GM04503 (cell line): ENCODE measurements at places on chromosomes 6 and 20.

DNA sequence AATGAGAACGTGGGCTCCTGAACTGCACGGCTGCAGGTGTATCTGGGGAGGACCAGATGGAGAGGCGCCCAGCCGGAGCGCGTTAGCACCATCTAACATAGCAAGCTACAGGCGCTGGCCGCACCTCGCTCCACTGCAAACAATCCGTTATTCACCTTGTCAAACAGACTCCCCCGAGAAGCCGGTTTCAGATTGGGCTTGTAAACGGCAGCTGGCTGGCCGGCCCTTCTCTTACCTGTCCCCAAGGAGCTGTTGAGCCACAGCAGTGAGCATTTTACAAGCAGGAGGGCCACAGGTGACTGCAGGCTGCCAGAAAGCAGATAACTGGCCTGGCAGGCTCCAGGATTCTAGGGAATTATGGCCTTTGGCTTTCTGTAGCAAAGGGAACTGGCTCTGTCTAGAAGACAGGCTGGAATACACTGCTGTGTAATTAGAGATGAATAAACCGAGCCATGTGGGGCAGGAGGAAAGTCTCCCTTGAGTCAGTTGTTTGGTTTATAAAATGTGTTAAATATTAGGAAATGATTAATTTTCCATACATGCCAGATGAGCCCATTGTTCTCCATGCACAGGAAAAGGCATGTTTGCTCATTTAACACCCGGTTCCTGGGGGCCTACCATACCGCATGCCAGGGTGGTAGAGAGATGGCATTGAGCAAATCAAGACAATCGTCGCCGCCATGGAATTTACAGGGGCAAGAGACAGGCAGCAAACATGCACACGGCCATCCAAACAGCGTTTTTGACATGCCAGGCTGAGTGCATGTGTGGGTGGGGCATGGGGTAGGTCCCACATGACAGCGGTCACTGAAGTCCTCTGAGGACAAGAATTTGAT is 159.3 kb downstream of the NFATC2 start:
- no peak for DNase-seq

DNA sequence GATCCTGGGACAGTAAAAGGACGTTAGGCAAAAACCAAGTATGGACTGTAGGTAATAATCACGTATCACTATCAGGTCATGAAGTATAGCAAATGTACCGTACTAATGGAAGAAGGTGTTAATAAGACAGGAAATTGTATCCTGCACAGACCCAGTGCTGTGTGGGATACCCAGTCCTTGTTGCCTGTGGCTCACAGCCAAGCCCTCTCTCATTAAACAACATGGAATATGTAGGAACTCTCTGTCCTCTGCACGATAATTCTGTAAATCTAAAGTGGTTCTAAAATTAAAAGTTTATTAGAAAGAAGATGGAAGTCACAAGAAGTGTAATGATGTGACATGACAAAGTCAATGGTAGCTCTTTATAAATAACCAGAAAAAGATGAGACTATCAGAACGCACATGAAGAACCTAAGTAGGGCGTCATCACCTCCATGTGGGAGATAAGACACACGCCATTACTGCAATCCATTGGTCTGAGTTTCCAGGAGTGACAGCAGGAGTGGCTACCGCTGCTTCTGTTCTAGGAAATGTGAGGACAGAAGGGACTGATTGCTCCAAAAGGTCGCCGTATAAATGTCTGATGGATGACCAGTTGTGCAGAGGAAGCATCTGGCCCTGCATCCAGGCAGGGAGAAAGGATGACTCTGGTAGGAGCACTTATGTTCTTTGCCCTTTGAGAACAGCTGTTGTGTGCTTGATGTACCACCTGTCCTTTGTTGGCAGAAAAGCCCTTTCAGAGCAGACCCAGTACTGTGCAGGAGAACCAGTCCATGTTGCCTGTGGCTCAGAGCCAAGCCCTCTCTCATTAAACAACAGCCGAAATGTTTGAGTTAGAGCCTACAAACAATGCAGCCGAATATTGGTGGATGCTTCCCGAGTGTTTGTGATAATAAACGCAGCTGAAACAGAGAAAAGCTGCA is 125.6 kb downstream of the FIG4 start:
- DNase-seq, result no peak

DNA sequence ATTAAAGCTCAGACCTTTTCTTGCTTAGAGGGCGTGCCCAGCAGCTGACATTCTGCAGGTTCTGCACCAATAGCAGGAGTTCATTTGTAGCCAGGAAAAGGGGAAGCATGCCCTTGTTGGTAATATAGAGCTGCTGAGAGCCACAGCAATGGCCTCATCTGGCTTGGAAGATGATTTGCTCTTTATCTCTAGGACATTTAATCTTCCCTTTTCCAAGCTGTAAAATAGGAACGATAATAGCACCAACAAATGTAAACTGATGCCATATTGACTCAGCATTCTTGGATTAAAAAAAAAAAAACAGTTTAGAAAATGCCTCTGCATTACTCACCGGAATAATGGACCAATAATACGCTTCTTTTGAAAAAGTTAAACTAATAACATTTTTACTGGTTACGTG is 93.4 kb upstream of the SLC2A12 start:
- DNase-seq, result no peak

DNA sequence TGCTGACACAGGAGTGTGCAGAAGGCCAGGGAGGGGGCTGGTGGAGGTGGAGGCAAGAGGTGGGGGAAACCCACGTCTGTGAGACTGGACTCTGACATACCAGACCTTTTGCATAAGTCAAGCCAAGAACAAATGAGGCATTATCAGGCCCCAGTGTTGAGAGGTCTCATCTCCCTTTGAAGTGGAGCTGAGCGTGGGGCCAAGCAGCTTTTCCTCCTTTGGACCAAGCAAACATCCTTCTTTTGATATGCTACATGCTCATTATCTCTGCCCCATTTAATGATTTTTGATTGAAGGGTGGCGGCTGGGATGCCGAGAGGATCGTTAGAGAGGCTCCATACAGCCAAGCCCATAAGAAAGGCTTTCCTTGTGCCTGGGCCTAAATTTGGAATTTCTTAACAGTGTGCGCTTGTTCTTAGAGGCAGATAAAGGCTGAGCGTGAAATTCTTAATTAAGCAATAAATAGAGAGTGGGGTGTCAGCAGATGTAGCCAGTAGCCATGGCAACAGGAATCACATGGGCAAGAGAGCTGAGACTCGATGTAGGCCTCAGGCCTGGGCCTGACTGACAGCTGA is 244.5 kb downstream of the PKHD1 start:
- no peak for DNase-seq

DNA sequence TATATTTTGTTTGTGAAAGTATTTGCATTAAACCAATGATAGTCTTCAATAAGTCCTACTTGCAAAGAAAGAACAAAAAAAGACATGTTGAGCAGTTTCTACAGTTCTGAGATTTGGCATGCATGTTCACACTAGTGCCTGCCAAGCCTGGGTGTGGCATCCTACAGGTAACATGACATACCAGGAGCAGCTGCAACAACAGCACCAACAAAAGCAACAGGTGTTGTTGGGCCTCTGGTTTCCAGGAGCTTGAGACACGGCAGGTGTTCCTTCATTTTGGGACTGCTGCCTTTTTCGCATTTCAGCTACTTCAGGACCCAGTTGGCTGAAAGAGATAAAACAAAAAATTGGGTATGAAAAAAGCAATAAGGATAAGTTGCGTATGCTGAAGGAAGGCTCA is 41.2 kb upstream of the MTRF1L start:
- no peak for DNase-seq

DNA sequence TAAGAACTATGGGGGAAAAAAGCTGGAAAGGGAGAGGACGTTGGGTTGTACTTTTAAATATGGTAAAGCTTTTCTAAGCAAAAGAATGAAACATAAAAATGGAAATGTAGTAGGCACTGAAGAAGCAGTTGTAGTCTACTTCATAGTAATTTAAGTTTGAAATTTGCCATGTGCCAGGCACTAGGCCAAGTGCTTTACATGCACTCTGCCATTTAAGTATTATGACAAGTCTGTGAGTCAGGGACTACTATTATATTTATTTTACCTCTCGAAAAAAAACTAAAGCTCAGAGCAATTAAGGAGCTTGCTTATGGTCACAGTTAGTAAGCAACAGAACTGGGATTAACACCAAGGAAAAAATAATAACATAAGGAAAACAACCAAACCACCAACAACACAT is 257.8 kb downstream of the GMDS start:
- DNase-seq, result no peak
